Muscle of arm (tissue), 14 donors: ENCODE measurements at places on chromosomes 7 and 10. TPM values are rescaled to one million over a fixed set of nuclear protein-coding genes. Genes with fewer than 3 reads are reported as not detected.

Gene PRSS37
- polyA plus RNA-seq: not detected

Gene RAMP3
- polyA plus RNA-seq: 4.4 TPM

Gene DLX6
- polyA plus RNA-seq: 0.07 TPM

Gene MOSPD3
- polyA plus RNA-seq: 18.4 TPM

Gene BICC1
- polyA plus RNA-seq: 19.3 TPM

Gene SGPL1
- not detected for polyA plus RNA-seq

Gene AKR1C4
- not detected for polyA plus RNA-seq

Gene ZNF425
- 5.2 TPM for polyA plus RNA-seq

Gene HOGA1
- polyA plus RNA-seq: not detected

Gene FAM237B
- polyA plus RNA-seq: 0.03 TPM

Gene PLAU
- polyA plus RNA-seq: 48.1 TPM

Gene FKBP6
- polyA plus RNA-seq: 0.32 TPM

GRCh38 chr10:15427843-15428414 is 56.8 kb upstream of the FAM171A1 start:
- DNase-seq: peak; percentile 56

DNA sequence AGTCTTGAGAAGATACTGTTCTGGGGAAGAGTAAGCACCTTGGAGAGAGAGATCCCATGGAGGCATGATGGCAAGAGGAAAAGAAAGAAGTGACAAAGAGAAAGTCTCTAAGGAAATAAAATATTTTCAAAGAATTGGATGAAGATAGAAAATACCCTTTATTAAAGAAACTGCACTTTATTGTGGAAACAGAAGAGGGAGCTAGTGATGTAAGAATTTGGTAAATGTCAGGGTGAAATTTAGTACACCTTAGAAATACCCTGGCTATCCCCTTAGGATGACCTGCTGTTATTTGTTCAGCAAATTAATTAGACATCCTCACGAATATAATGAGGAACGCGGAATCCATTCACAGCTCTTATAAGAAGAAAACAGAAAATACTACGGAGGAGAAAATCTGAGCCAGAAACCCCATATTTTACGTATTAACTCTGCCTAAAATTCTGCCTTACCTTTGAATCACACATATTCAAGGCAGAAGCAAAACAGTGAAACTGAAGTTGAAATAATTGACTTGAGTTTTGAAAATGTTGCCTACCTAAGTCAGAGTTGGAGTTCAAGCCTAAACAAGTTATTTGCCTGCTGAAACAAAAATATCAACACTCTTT is 90.7 kb downstream of the TFPI2 start:
- DNase-seq: no peak

GRCh38 chr7:50731703-50732582 is 50.8 kb downstream of the GRB10 start:
- DNase-seq: no peak

- no peak for DNase-seq
These were observed 87.4 kb upstream of the FAM20C start for GRCh38 chr7:105002-105401.

DNA sequence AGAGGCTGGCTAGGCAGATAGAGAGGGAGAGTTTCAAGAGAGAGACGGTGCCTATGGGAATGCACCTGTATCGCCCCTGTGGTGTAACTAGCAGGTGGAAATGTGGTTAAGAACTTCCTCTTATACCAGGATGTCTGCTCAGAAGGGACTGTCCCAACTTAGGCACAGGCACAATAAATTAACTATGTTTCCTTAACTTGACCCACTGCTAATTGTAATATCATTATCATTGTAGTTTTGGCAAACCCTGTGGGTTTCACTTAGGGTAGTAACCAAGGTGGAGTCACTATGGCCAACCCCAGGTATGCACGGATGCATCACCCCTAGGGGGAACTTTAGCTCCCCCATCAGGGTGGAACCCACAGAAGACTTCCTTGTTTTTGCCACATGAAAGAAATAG is 455.7 kb downstream of the DGKB start:
- no peak for DNase-seq

- DNase-seq: no peak
These were observed 27.3 kb upstream of the SKAP2 start for GRCh38 chr7:26891400-26892350.

DNA sequence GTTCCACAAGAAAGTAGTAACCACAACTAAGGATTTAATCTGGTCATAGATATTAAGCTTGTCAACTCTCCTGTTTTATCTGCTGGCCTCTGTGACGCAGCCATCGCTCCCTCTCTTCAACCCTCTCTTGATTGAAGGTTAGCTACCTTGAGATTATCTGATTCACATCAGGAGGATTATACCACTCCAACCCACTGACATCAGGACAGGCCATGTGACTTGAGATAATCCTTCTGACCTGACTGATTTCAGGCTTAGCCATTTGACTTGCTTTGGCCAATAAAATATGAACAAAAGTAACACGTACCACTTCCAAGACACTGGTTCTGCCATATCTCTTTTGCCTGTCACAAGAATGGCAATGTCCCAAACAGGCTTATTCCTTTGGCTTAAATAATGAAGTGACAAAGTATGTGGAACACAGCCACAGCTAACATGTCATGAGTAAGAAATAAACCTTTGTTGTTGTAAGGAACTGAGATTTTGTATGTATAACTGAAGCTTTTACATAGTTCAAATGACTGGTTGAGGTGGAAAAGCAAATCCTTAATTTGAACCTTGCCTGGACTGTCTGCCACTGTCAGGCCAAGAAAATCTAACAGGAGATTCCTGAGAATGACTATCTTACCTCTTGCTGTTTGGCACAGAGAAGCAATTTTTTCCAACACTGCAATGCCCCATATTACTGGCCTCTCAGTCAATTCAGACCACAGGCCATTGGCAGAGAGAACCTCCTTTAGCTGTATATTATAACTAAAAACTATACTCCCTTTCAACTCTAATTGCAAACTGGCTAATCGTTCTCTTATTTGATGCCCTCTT is 13.9 kb downstream of the ZNF438 start:
- no peak for DNase-seq

DNA sequence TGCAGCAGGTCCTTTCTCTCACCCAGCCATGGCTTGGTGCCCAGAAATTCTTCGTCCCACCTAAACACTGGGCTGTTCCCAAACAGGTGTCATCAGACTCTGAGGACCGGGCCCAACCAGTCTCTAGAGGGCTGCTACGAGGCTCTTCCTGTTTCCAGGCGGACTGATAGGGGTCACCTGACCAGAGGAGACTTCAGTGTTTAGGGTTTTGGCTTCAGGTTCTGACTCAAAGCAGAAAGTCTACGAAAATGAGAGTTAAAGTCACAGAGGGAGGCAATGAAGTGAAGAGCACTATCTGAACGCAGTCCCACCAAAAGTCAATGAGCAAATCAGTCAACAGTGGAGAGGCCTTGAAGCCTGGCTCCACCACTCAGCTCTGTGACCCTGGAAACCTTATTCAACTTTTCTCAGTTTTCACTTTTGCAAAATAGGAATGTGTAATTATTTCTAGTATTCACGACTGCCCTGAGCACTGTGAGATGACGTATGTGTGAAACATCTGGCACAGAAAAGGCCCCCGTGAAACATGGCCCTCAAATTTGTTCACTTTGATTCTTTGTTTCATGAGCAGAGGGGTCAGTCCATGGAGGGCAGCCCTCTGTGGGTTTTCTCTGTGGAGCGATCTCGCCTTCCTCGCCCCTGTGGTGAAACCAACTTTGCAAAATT is 189.9 kb upstream of the PDE1C start:
- DNase-seq: no peak

- no peak for DNase-seq
These were observed 136.3 kb downstream of the DOCK1 start for GRCh38 chr10:127041552-127041951.

GRCh38 chr7:156220078-156220605 is 407.9 kb upstream of the SHH start:
- DNase-seq: no peak

- no peak for DNase-seq
These were observed 5.0 kb downstream of the CREB3L2 start for GRCh38 chr7:137996871-137997270.

DNA sequence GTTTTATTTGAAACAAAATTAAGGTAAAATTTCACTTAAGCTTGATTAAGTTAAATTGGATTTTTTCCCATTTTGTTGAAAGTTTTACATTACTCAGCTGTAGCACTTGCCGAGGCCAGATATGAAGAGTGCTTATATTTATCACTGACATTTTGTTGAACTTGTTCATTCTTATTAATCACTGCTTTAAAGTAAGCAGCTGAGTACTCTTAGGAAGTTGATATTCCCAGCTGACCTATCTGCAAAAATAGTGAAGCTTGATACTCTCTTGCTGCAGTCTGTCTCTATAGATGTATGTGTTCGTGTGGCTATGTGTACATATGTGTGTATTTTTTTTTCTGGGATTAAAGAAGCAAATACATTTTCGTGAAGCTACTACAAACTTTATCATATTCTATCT is 150.0 kb downstream of the SKAP2 start:
- DNase-seq: no peak

DNA sequence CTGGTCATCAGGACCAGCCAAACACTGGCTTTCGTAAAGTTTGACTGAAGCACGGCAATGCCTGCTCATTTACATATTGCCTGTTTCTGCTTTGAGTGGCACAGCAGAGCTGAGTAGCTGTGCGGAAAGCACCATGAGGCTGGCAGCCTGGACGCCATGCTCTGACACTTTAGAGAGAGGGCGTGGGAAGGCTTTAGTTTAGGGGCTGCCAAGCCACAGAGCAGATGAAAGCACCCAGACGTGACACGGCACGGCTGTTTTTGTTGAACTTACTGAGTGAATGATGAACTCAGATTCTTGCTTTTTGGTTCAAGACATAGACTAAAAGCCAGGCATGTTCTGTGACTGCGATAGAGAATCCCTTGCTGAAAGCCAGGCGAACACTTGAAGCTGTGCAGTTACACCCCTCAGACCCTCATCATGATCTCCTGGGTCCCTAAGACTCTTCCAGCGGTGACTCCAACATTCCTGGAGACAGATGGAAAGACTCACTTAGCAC is 182.1 kb downstream of the ZMYND11 start:
- DNase-seq: no peak

GRCh38 chr7:123939784-123940183 is 14.7 kb downstream of the SPAM1 start:
- no peak for DNase-seq

GRCh38 chr7:55105952-55106351 is 87.1 kb downstream of the EGFR start:
- no peak for DNase-seq

DNA sequence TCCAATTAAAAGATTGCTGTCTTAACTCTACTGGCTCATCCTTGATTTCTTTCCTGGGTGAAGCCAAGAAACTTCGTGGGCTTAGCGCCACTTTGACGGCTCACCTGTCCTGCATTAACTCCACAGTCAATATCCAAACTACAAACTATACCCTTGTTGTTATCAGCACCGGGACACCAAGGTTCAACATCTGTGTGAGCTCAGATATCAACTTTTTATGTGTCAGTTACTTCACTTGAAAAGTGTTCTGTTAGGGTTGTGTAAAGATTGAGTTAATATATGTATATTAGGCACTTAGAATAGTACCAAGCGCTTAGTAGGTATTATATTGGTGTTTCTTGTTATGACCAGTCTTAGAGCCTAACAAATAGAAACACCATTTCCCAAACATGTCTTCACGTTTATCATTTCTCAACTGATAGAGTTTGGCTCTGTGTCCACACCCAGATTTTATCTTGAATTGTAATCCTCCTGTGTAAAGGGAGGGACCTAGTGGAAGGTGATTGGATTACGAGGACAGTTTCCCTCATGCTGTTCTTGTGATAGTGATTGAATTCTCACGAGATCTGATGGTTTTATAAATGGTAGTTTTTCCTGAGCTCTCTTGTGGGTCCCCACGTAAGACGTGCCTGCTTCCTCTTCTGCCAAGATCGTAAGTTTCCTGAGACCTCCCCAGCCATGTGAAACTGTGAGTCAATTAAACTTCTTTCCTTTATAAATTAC is 19.0 kb upstream of the ST8SIA6 start:
- DNase-seq: no peak

DNA sequence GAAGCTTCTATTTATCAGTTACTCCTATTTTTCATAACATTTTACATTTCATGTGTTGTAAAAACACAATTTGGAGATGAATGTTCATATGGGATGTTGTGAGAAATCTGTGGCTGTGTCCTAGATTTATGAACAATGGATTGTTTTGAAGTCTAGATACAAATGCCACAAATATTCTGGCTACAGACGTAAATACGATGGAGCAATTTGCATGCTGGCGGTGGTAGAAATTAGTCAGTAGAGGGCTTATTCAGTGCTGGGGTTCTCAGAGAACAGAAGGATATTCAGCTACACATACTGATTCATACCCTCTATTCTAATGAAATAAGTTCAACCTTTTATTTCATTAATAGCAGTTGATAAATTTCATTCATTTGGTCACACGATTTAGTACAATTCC is 48.8 kb downstream of the PLPP4 start:
- no peak for DNase-seq

DNA sequence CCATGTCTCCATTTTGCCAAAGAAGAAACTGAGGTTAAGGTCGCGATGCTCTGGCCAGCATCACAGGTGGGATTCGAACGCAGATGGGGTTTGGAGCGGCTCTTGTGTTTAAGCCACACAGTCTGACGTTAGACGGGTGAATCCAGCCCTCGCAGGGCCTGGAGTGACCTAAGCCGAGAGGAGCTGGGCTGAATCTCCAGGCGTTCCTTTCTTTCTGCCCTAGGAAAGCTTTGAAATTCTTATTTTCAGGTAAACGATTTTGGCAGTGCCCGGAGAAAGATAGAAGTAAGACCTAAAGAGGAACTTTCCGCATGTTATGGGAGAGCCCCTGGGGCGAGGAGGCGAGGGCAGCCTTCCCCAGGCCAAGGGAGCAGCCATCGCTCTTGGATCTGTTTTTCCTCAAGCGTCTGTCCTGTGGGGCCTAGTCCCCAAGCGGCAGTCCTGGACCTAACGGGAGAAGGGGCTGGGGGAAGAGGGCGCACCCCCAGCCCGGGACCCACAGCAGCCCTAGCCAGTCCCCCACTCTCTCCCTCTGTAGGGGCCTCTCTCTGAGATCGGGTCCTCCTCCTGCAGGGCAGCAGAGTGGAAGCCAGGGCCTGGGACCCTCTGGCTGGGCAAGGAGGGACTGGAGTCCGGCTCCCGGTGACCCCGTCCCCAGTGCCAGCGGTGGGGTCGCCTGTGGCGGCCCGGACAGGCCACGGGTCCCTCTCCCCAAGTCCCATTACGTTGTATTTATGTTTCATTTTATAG is 8.9 kb upstream of the LBX1 start:
- DNase-seq: no peak

- DNase-seq: no peak
These were observed 44.0 kb downstream of the CREB3L2 start for GRCh38 chr7:137957887-137958286.

DNA sequence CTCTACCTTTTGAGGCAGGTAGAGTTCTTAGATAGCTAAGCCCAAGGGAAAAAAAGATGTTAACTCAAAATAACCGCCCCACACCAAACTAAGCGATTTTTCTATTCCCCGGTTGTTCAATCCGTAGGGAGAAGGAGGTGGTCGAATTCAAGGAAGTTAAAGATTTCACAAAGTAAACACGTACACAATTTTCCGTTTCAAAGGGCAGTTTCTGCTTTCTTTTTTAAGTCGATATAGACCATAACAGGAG is 842 bp downstream of the KBTBD2 start:
- DNase-seq: peak; percentile 53

- no peak for DNase-seq
These were observed 525.8 kb downstream of the NRG3 start for GRCh38 chr10:82400841-82401240.
